ENCODE measurements at places on chromosomes 7 and 10.

GRCh38 chr10:43305876-43306275, 39.0 kb upstream of the RASGEF1A start:
- DNase-seq = no peak

- no peak for DNase-seq
These were observed 801.2 kb upstream of the ZWINT start for GRCh38 chr10:57162231-57162630.

DNA sequence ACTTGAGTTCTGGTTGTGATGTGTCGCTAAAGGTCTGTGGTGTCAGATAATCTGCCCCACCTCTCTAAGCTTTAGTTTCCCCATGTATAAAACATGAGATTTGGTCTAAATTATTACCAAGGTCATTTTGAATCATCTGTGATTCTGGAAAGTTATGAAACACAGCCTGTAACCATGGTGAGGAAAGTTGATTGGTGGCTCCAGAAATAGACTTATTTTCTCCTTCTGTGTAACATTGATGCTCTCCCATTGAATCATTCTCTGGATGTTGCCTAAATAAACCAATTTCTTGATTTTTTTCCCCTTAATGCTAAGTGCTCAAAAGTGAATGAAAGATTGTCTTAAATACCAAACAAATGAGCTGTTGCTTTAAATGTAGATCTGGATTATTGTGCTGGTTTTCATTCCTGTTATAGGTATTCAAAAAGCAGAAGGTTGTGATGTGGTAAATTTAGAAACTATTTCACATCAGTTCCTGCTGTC, 30.0 kb upstream of the PCGF5 start:
- no peak for DNase-seq

GRCh38 chr7:47087866-47088265, 494.0 kb downstream of the TNS3 start:
- no peak for DNase-seq

DNA sequence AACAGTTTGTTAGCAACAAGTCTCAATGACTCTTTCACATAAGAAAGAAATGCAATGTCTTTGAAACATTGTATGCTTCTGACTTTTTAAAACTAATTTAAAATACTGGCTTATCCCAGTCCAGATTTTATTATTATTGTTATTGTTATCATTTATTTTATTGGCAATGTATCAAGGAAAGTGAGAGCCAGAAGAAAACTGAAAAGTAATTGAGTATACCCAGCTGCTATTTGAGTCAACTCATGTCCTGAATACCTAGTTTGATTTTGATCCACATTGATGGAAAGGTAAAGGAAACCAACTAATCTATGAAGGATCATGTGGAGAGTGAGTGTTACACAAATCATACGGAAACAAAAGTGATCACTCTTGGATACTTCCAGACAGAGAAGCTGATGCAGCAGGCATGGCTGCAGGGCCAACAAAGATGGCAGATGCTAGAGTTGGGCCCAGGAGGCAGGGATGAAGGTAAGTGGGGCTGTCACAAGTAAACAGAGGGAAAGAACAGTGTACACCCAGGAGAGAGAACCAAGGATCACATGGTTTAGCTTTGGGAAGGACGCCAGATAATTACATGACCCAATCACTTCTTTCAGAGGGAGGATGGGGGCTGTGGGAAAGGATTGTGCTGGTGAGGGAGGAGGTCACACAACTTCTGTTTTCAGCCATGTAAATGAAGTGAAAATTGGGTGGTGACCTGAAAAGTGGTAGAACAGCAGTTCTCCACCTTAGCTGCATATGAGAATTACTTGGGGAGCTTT, 179.2 kb upstream of the NAMPT start:
- no peak for DNase-seq

DNA sequence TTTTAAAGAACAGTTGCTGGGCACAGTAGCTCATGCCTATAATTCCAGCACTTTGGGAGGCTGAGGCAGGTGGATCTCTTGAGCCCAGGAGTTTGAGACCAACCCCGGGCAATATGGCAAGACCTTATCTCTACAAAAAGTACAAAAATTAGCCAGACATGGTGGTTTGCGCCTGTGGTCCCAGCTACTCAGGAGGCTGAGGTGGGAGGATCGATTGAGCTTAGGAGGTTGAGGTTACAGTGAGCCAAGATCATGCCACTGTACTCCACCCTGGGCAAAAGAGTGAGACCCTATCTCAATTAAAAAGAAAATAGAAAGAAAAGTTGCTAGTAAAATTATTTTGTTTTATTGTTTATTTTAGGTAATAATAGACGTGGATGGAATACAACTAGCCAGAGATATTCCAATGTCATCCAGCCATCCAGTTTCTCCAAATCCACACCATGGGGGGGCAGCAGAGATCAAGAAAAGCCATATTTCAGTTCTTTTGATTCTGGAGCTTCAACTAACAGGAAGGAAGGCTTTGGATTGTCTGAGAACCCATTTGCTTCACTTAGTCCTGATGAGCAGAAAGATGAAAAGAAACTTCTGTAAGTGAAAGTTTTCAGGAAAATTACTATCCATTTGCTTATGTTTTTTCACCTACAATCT, 3.0 kb downstream of the NUP42 start:
- peak; percentile 37 for DNase-seq

- no peak for DNase-seq
These were observed 5.0 kb downstream of the LSMEM1 start for GRCh38 chr7:112485766-112486165.

GRCh38 chr7:37181550-37181932, 267.1 kb downstream of the ELMO1 start:
- no peak for DNase-seq

DNA sequence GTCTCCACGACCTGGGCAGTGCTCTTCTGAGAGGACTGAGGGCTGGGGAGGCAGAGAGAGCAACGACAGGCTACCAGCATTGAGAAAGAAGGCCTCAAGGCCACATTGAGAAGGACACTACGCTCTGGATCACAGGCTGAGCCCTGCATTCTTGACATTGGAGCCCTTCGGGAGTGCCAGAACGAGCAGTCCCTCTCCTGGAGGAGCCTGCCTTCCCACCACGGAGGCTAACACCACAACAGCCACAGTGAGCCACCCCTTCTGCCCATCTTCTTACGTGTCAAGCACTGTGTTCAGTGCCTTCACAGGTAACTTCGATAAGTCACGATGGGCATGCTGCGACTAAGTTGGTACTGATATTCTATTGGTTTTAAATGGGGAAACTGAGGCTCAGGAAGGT, 267.8 kb downstream of the RPS24 start:
- DNase-seq = no peak

GRCh38 chr10:10886861-10887531, 130.7 kb upstream of the CELF2 start:
- no peak for DNase-seq

DNA sequence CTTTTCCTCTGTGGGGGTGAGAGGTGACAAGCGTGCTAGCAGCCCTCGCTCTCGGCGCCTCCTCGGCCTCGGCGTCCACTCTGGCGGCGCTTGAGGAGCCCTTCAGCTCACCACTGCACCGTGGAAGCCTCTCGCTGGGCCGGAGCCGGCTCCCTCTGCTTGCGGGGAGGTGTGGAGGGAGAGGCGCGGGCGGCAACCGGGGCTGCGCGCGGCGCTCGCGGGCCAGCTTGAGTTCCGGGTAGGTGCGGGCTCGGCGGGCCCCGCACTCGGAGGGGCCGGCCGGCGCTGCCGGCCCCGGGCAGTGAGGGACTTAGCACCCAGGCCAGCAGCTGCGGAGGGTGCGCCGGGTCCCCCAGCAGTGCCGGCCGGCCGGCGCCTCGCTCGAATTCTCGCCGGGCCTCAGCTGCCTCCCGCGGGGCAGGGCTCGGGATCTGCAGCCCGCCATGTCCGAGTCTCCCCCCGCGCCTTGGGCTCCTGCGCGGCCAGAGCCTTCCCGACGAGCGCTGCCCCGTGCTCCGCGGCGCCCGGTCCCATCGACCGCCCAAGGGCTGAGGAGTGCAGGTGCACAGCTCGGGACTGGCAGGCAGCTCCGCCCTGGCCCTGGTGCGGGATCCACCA, 352.8 kb upstream of the PODXL start:
- no peak for DNase-seq

DNA sequence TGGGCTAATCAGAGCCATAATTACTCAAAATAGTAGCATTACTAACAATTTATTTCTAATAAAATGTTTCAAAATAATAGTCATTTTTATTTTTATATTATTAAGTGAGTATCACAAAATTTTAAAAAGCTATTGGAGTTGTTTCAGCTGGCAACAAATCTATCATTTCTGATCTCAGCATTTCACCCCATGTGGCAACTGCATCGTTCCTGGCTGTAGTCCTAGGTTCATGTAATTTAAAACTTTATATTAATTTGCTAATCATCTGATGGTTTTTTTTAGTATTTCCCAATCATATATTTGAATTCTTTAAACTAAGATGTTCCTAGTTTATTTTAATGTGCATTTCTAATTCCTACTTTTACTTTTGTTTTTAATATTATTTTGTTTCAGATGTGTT, 293.0 kb upstream of the AKR1E2 start:
- DNase-seq = no peak

DNA sequence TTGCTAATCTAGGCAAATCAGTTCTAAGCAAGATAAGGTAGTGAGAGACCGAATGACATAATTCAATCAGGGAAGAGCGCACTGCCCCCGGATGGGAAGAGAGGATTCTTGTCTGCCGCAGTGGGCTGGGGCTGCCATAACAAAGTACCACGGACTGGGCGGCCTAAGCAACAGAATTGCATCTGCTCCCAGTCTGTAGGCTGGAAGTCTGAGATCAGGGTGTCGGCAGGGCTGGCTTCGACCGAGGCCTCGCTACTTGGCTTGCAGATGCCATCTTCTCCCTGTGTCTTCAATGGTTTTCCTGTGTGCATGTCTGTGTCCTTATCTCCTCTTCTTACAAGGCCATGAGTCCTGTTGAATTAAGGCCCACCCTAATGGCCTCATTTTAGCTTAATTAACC, 59.7 kb upstream of the TMEM72 start:
- DNase-seq = no peak

DNA sequence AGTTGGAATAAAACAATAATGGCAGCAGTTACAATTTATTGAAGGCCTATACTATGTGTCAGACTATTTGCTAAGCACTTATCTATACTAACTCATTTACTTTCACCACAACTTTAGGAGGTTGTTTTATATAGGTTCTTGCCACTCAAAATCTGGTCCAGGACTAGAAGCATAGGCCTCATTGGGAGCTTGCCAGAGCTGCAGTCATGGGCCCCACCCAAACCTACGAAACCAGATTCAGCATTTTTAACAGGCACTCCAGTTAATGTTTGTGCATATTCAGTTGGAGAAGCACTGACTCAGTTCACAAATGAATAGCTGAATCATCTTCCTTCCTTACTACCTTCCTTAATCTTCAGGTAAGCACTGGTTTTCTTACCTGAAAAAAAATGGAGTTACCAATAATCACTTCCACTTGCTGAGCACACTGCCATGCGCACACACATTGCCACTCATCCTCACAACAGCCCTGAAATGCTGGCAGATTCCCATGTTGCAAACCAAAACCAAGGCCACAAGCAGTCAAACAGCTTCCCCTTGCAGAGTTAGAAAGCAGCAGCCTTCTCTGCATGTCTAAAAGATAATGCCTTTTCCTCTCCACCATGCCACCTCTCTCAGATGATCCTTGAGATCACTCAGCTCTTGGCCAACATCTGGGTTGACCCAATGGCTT, 122.4 kb downstream of the SLC16A9 start:
- DNase-seq = no peak

DNA sequence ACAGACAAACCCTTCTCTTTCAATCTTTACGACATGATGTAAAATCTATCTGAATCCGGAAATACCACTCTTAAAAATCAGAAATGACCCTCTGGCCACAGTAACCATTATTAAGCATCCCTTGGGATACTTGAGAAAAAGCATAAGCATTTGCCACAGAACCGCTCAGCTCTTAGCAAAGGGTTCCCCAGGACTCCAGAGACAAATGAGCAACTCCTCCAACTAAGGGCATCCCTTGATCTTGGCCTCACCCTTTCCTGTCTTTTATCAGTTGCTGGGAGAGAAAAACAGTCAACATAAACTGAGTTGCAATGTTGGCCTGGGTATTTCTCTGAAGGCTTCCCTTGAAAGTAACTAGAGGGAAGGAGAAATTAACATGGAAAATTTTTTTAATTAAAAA, 3.5 kb downstream of the PDLIM1 start:
- DNase-seq = no peak

- DNase-seq = no peak
These were observed 245.1 kb downstream of the CAMK1D start for GRCh38 chr10:12594448-12594944.

DNA sequence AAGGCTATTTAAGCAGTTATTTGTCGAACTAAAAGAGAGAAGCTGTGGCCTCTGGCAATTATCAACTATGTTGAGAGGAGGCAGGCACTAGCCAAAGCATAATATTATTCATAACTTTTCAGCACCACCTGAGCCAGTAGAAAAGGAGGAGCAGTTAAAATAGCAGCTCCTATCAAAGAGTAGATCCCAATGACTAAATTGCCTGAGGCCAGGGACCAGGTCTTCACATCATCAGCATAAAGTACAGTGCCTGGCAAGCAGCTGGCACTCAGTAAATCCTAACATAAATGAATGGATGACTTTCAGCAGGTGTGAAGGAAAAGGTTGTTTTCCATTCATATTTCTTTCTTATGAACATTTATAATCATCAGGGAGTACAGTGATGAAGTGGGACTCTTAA, 309.0 kb upstream of the IMMP2L start:
- no peak for DNase-seq

GRCh38 chr7:116578526-116578925, 53.7 kb downstream of the CAV1 start:
- no peak for DNase-seq

DNA sequence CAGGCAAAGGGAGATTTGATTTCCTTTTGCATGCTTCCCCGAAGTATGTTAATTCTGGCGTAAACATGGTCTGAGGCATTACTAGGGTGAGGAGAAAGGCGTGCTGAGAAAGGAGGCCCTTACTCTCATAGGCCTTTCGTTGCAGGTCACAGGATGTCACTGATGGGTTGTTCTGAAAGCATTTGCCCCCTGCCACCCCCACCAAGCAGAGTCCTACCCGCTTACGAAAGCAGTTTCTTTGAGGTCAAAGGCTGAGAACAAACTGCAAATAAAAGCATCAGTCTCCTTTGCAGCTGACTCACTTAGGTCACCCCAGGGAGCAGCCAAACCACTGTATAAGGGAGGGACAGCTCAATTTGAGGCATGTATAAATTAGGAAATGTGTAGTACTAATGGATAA, 57.1 kb downstream of the BPGM start:
- DNase-seq = no peak

DNA sequence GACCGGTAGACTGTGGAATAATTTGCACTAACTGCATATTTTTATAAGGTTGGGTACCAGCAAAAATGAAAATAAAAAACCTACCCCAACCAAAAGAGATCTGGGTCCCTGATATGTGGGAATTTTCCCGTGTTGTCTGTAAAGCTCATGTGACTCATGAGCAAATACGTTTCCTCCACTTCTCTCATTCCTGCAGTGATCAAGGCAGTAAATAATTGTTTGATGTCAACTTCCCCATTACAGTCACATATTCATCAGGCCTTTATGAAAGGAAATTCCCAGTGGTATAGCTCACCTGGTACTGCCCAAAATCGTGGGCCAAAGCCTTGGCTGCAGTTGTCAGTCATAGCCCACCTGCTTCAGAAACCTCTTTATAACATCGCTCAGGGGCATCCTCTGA, 166.0 kb upstream of the ANK3 start:
- no peak for DNase-seq

Measured in NCI-H2081 (cell line).